ENCODE measurements at places on chromosomes 1 and 21.

DNA sequence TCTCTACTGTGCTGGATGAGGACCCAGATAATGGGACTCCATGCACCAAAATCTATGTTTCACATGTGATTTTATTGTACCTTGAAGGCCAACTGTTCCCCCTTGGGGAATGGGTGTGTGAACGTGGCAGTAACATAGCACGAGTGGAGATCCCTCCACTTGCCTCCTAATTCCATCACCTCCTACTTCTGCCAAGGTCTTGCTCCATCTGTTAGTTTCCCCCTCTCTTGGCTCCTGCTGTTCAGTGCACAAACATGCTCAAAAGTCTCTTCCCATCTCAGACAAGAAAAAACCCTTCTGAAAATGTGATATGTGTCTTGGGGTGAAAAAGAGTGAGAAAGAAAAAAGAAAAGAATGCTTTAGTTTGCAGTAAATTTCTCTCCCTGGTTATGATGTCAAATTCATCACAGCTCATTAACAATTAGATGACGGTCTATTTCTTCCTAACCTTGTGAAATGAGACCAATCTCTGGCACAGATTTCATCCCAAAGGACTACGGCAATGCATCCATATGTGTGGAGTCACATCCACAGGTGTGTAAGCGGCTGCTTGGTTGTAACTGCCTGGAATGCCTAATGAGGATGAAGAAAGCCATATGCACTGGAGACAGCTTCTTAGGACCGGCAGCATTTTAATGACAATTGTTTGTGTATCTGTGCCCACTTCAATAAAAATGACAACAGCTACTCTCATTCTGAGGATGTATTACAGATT is 79.3 kb upstream of the DIRAS3 start:
- no peak for DNase-seq

- DNase-seq = peak; percentile 68
Observed at GRCh38 chr21:45319461-45320211, 31.9 kb upstream of the POFUT2 start.

DNA sequence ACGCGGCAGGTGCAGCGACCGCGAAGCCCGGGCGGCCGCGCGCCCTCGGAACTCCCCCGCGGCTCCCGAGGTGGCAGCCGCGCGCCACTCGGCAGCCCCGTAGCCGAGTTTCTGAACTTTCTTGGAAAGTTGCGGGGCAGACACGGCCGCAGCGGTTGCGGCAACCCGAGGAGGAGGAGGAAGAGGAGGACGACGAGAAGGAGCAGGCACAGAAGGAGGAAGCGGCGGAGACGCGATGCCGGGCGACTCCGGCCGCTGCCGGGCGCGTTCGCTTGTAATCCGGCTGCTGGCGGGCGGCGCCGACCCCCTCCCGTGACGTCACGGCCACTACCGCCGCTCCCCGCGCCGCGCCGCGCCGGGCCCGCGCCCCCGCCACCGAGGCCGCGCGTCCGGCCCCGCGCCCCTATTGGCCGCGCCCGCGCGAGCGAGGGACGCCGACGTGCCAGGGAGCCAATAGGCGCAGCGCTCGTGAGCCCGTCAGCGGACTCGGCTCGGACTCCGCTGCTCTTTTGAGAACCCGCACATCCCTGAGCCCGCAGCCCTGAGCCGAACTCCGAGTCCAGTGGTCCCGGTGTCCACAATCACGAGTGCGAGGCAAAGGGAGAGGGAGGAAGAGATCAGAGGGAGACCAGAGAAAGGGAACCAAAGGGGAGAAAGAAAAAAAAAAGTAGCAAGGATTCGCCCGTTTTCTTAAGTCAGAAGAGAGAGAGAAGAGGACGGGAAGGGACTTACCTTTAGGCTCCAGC is 736 bp upstream of the BARHL2 start:
- DNase-seq = no peak

DNA sequence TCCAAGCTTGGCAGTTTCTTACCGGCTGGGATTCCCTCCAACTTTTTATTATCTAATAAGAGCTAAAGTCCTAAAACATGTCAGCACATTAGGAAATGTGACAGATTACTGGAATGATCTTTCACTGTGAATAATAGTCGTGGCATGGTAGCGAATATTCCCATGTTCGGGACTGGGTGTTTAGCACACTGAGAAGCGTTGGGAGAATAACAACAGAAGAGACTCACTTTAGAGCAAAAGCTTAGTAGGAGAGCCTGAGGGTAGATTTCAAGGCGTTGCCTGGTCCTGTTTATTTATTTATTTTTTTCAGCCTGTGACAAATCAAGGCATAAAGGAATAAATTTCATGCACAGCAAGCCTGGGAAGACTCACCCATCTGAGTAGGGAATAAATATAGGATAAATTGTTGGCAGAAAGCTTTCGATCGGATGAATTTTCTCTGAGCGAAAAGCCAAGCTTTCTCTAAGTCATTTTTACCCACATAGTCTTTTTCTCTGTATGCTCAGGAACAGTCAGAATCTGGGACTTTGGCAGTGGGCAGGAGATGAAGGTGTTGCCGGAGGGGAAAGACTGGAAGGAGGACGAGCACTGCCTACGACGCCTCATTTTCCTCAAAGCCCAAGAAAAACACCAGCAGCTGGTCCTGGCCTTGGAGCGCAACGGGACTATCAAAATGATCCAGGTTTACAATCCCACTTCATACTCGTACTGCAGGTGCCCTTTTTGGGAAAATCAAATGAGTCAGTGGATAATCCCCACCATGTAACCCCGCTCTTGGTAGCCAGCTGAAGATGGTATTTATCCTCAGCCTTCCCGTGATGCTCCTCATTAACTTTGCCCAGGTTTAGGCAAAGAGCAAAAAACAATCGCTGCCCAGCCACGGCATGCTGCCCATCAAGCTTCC is 97.2 kb downstream of the WDR64 start:
- DNase-seq = peak; percentile 28

GRCh38 chr1:204162494-204163074 is 3.6 kb downstream of the REN start:
- DNase-seq = peak; percentile 10

DNA sequence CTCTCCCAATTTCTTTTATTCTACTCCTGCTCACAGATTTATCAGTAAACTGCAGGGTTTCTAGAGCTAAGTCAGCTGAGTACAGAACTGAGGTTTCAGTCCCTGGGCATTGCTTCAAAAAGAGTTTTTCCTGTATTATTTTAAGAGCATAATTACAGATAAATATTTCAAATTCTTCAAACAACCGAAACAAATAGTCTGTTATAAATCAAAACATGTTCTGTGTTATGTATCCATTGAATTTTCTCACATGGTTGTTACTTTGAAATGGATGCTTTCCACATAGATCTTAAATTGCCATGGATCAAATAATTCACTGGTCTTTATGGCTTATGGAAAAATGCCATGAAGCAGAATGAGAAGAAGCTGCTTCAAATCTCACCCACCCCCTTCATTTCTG is 64.5 kb downstream of the LRRC8C start:
- DNase-seq = no peak

All from astrocyte (in vitro differentiated cells and primary cell).